ENCODE measurements at places on chromosomes 6 and 20.

DNA sequence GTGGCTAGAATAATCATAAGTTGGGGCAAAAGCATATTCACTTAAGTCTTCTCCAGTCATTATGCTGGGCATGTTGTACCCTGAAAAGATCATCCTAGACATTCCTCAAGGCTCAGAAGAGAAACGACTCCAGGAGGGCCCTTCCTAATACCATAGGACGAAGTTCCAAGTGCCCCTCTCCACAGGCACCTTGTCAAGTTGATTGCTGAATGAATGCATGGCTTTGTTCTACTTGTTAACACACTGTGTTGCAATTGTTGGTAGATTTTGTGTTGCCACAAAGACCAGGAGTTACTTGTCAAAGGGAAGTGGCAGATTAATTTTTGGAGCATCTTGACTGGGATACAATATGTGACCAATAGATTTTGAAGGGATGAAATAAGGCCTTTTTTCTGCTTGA lies 194.3 kb upstream of the SMLR1 start:
- DNase-seq: no peak

GRCh38 chr20:14583413-14583812 lies 246.0 kb upstream of the FLRT3 start:
- no peak for DNase-seq

- DNase-seq: no peak
Measured at GRCh38 chr6:142913511-142914047, 31.4 kb downstream of the HIVEP2 start.

- no peak for DNase-seq
Measured at GRCh38 chr6:3415082-3415453, 41.8 kb downstream of the SLC22A23 start.

DNA sequence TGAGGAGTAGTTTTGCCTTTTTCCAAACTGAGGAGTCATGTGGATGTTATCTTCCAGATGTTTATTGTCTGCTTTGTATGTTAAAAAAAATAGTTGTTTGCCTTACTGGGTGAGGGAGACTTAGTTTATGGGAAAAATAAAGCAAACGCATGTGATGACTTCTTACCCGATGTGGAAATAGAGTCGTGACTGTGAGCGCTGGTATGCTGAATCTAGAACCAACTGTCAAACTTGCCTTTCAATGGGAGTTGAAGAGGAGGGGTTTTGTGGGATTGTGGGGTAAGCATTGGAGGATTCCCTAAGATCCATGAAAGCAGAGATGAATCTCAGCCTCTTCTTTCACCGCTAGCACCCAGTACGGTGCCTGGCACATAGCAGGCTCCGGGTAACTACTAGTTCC lies 5.3 kb downstream of the DCBLD1 start:
- no peak for DNase-seq

DNA sequence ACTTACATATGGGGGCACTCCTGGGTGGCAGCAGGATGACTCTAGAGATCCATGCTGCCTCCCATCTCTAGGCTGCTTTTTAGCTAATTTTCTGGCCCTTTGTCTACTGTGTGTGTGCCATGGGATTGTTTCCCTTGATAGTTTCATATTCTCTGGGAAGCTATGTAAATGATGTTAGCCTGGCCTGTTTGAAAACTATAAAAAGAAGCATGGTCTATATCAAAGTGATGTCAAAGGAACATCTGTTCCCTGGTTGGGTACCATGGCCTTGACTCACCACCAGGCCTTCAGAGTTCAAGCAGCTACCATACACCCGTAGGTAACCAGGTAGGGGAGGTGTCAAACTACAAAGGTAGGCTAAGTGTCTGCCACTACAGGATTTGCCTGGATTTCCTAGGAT lies 310.4 kb downstream of the FRK start:
- no peak for DNase-seq

- peak; percentile 16 for DNase-seq
Measured at GRCh38 chr20:57381596-57382503, 9.3 kb upstream of the RBM38 start.

GRCh38 chr20:18090044-18090443 lies 32.3 kb upstream of the OVOL2 start:
- no peak for DNase-seq

GRCh38 chr6:49322861-49323260 lies 140.2 kb downstream of the MMUT start:
- DNase-seq: no peak

GRCh38 chr6:150695652-150696051 lies 96.0 kb downstream of the PLEKHG1 start:
- no peak for DNase-seq

- no peak for DNase-seq
Measured at GRCh38 chr6:164882236-164882635, 427.2 kb downstream of the C6orf118 start.

DNA sequence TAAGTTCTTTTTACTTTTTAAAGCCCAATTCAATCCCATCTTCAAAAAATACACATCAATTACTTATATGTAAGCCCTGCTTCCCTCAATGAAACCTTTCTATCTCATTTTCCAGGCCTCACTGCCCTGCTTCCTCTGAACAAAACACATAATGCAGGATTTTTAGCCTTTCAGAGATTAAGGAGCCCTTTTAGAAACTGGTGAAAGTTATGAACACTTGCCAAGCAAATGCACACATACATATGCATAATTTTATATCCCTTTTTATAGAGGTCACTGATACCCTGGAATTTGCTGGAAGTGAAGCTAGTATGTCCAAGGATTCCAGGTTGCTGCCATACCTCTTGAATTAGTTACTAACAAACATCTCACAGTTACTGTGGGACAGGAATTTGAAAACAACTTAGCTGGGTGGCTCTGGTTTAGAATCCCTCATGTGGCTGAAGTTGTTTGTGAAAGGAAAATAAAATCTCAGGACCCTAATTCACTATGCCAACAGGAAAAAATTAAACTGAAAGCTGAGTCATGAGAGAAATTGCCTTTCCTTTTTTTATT lies 75.8 kb downstream of the UBE3D start:
- DNase-seq: no peak

DNA sequence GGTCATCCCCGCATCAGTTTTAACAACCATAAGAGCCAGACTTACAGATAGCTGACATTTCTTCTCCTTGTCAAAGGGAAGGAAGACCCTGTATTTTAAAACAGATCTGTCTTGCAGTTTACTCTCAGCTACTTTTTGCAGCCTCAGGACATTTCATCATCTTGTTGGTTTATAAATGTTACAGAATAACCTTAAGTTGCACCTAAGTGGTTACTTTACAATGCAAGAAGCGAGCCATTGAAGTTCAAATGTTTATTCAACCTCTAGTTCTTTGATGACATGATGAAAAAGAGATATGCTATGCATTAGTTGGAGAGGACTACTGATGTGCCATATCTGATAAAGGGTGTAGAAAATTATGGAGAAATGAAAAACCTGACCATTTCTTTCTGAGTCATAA lies 187.9 kb upstream of the COL21A1 start:
- peak; percentile 9 for DNase-seq

DNA sequence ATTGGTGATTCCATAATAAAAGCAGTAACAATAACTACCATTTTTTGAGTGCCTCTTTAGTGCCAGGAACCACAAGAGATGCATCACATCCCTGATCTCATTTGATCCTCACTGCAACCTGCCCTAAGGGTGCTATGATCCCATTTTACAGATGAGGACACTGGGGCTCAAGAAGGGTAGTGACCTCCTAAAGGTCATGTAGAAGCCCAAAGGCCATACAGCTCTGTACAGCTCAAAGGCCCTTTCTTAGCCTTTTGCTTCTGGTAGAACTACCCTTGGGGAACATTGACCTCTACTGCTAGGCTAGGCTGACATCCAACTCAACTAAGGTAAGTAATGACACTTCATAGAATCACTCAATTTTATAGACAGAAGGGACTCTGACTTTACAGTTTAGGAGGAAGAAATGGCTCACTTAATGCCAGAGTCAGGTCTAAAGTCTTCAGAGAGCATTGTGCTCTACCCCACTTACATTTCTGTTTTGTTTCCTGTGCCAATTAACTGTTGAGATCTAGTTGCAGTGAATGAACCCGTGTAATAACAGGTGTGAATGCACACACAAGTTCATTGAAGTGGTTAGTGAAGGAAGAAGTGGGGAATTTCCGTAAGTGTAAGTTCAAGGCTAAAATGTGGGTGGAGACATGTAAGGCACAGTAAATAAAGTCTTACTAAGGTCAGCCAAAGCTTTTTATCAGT lies 10.7 kb downstream of the SLC9A8 start:
- DNase-seq: no peak
